Muscle of leg (tissue), 16 donors: ENCODE measurements at places on chromosomes 4 and X. TPM values are rescaled to one million over a fixed set of nuclear protein-coding genes. Genes with fewer than 3 reads are reported as not detected.

Gene IL1RAPL1
- total RNA-seq, result 2.3 TPM

Gene LUZP4
- not detected for total RNA-seq

Gene FAAH2
- 0.49 TPM for total RNA-seq

Gene SYN1
- 0.75 TPM for total RNA-seq

DNA sequence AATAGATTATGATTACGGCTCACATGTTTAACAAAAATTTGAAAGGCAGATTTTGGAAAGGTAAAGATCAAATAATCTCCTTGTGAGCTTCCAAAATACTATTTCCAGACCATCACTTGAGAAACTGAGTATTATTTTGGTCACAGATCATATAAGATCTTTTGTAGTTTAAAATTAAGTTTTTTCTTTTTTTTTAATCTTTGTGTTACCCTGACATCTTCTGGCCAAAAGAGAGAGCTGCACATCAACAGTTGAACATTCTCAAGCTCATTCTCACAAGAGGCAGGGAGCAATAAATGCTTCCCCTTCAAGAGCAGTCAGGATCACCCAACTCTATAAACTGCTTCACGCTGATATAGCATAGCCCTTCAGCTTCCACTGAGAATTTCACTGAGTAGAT is 15.9 kb downstream of the TMEM192 start:
- peak; percentile 37 for DNase-seq

GRCh38 chrX:52352551-52352950 is 16.3 kb upstream of the XAGE2 start:
- no peak for DNase-seq

DNA sequence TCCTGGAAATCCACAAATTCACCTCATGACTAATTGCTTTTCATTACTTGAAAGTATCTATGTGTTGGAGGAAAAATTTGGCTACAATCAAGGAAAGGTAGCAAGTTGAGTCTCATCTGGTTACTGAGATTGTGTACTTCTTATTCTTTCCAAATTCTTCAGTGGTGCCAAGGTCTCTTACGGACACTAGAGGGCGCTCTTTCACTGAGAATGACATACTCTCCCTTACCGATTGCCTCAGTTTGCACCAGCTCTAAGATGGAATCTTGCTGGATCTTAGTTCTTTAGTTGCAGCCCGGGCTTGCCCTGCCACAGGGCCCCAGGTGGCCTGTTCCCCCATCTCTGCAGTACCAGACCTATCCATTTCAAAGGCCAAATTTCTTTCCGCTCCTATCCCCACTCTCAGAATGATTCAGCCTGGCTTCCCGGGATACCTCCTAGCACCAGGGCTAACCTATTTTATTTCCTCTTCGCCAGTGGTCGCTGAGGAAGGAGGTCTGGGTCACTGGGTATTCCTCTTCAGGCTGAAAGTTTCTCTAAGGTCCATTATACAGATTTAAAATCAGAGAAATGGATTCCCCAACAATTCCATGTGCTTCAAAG is 24.6 kb upstream of the GPR50 start:
- DNase-seq, result peak; percentile 68
